ENCODE measurements at places on chromosomes 4 and X.

DNA sequence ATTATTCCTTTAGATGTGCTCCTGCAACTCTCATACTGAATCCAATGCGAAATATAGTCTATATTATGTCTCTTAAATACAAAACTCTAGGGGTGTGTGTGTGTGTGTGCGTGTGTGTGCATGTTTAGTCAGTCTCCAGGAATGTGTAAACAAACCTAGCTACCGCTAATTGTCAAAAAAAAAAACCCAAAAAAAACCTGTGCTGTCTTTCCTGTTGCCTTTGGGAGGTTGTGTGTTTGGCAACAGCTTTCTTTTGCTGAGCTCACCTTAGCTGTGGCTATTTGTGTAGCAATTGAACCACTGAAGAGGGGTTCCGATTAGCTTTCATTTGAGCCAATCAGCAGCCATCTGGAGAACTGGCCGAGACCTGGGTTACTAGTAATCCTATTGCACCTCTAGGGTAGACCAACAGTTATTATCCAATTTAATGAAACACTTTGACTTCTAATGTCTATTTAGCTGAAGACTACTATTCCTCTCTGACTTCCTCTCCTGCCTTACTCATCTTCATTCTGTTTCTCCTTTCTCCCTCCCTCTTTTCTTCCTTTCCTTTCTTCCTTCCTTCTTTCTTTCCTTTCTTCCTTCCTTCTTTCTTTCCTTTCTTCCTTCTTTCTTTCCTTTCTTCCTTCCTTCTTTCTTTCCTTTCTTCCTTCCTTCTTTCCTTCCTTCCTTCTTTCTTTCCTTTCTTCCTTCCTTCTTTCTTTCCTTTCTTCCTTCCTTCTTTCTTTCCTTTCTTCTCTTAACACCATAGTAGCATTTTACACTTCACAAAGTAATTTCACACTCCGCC is 471.1 kb downstream of the GBA3 start:
- no peak for DNase-seq

DNA sequence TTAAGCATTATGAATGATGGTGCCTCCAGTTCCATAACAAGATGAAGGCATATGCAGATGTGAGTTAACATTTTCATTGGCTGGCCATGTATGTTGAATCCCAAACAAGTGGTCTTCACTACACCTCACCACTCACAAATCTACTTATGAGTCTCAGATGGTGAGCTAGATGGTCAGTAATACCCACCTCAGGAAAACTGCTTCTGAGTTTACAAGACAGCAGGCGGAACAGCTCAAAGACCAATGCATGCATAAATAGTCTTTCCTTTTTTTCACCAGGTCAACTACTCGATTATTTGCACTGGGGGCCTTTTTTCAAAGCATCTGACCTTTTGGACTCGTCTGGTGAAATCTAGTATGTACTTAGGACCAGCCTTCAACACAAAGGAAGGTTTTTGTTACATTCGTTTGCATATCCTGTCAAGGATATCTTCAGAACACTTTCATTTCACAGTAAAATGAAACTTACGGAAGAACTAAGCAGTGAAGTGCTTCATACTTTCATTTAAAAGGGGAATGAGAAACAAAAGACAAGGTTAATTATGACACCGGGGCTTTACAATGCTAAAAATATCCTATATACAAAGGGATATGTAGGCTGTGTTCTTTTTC is 23.1 kb upstream of the TLR7 start:
- DNase-seq: no peak

DNA sequence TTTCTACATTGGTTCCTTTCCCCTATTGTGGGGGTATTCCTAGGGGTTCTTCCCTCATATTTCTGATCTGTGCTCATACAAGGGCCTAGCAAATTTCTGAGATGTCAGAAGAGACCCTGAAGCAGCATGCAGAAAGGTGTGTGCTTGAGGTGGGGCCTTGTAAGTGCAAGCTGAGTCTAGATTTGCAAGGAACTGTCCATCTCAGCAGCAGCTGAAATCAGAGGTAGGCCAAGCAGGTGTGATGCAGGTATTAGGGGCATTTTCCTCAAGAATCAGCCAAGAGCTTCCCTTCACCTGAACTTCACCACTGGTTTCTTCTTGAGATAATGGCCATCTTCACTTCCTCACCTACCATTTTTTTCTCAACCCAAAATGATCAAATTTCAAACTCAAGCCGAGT is 45.1 kb downstream of the ASB9 start:
- no peak for DNase-seq

DNA sequence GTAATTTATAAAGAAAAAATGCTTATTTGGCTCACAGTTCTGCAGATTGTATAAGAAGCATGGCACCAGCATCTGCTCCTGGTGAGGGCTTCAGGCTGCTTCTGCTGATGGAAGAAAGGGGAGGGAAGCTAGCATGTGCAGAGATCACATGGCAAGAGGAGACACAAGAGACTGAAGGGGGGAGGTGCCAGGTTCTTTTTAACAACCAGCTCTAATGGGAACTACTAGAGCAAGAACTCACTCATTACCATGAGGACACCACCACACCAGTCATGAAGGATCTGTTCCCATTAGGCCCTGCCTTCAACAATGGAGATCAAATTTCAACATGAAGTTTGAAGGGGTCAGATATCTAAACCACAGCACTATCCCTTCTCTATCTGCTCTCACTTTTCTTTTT is 9.4 kb upstream of the COPS4 start:
- DNase-seq: no peak

GRCh38 chr4:82694892-82695291 is 103.7 kb downstream of the SCD5 start:
- DNase-seq: no peak

DNA sequence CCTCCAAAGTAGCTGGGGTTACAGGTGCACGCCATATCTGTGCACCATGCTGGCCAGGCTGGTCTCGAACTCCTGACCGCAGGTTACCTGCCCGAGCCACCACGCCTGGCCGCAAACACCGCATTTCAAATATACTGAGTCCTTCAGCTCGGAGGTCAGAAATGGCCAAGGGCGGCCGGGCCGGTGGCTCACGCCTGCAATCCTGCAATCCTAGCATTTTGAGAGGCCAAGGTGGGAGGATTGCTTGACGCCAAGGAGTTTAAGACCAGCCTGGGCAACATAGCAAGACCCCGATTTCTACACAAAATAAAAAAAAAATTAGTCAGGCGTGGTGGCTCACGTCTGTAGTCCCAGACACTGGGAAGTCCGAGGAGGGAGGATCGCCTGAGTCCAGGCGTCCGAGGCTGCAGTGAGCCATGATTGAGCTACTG is 71.9 kb upstream of the PPP2R3B start:
- no peak for DNase-seq

DNA sequence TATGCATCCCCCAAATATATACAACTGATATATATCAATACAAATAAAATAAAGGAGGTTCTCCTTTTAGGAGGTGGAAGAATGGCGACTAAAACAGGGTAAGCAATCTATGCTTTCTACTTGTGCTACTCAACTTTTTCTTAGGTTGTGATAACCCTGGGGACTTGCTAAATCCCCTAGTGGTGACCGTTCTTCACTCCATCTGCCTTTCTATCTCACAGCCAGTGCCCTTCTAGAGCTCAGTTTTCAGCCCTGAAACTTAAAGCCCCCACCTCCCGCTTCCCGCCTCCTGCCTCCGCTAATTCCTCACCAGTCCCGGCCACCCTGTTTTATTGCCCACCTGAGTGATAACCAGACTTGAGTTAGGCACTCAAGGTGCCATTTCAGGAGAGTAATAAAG is 15.5 kb upstream of the ESX1 start:
- no peak for DNase-seq

DNA sequence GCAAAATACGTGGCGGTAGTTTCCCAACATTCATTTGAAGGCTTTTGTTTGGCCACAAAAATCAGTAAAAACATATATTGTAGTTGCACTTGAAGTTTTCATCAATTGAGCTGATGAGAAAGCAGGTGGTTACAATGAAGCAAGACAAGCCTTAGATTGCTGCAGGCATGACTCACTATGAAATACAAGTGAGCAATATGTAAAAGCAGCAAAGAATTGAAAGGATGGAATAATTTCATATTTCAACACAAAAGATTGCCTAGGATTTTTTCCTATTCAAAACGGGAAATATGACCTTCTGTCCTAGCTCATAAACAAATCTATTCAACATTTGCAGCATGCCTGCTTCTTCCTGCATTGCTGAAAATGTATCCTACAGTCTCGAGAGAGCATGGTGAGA is 190.9 kb upstream of the BANK1 start:
- DNase-seq: no peak

DNA sequence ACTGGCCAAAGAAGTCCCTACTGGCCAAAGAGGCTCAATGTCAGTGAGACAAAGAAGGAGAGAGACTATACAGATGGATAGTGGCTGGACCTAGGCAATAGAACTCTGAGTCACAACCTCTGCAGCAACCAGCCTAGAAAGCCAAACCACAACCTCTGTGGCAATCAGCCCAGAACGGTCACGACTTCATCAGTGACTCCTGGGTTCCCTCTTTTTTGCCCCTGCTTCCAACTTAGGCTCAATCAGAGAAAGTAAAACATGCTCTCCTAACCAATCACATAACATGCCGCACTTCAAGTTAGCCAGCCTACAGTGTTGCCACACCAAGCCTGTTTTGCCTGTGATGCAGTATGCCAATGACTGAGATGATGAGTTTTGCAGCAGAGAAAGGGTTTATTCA is 203.4 kb downstream of the ANAPC10 start:
- DNase-seq: no peak

GRCh38 chrX:11066812-11067211 is 44.3 kb upstream of the HCCS start:
- no peak for DNase-seq

- DNase-seq: no peak
Measured at GRCh38 chr4:10075953-10076391, 40.6 kb downstream of the WDR1 start.

- DNase-seq: no peak
Measured at GRCh38 chr4:110907801-110908313, 285.0 kb upstream of the PITX2 start.

DNA sequence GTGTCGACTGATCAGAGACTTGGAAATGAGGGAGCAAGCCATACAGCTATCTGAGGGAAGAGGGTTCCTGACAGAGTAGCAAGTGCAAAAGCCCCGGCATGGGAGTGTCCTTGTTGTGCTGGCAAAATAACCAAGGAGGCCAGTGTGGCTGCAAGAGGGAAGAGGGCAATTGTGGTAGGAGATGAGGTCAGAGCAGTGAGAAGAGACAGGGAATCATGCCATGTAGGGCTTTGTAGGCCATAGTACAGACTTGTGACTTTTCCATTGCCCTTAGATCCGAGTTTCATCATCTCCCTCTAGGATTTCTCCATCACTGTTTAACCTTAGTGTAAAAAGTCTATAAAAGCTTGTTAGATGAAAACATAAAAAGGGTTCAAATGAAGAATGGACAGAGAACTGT is 76.2 kb downstream of the DOCK11 start:
- DNase-seq: no peak

DNA sequence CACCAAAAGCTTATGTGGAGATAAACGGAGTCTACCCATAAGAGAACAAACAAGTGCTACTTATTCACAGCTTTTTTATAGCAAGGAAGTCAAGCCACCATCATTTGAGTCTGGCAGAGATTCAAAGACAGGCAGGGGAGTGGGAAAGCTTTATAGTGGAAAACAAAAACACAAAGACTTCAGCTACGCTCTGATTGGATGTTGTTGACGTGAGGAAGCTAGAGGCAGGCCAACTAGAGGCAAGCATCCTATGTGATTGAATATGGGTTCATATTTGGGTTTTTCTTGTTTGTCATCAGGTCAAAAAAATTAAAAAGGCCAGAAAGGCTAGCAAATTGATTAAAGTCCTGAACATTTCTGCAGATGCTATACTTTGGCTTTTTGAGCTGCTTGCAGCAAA is 719 bp upstream of the TCEAL4 start:
- DNase-seq: no peak

DNA sequence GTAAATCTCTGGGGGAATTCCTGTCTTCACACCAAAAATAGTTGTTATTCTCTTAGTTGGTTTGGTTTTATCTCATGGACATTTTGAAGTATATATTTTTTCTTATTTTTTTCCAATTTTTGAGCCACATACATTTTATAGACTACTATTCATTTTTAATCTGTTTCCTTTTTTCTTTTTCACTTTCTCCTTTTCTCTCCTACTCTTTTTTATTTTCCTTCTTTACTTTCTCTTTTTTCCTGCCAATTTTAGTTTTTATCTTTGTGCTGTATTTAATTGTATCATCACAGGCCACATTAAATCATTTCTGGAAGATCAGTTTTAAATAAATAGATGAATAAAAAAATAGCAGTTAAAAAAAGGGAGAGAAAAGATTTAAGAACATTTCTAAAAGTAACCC is 14.0 kb upstream of the JADE3 start:
- DNase-seq: no peak

DNA sequence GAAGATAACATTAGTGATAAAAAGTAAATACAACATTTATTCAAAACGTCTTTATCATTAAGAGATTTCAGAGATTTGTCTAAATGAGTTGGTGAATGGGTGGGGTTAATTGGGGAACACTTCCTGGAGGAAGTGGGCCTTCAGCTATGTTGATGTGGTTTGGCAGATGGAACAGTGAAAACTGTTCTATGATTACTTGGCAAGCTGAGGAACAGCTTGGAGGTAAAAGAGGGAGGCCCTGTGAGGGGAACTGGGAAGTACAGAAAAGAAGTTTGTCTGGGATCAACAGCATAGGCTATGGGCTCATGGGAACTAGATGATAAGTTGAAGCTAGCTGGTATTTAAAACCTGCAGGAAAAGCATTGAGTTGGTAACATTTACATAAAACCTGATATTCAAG is 26.0 kb downstream of the OCRL start:
- no peak for DNase-seq

- DNase-seq: no peak
Measured at GRCh38 chr4:10694151-10694827, 9.7 kb upstream of the CLNK start.

DNA sequence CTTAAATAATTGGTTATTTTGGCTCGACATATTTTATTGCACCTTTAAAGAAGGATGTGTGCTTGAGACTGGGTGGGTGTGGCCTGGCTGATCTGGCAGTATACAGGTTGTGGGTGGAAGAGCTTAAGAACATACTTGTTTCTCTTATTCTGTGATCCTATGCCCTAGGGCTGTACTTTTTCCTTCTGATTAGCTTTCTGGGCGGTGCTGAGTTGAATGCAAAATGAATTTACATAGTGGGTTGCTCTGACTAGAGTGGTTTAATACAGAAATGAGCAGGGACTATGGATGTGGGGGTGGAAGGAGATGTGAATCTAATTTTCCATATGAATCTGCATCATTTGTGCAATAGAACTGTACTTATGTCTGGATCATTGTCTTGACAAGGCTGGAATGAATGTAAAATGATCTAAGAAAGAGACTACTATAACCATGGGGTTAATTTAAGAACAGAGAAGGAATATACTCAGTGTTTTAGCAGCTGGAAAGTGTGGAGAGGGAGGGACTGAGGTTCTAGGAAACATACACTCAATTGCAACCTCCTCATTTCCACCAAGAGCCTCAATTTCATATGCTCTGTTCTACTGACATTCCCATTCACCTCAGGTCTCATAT is 73.7 kb downstream of the RLIM start:
- no peak for DNase-seq

DNA sequence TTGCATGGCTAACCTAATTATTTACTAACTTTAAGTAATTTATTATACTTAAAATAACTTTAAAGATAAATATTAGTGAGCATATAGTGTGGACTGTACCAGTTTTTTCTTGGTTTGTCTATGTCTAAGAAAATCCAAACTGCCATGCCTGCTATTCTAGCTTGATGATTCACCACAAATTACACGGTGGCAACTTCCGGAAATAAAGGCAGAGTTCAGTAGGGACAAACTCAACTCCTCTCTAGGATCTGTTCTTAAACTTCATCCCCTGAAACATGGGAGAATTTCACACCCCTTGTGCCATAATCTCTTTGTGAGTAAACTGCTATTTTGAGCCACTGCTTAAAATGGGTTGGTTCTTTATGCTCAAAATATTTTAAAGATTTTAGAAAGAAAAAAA is 213.6 kb upstream of the NRK start:
- DNase-seq: no peak
